ENCODE measurements at places on chromosomes 6 and 20.

- DNase-seq: no peak
These were observed 166.4 kb upstream of the RNF217 start for GRCh38 chr6:124795643-124796463.

GRCh38 chr6:163398815-163399214 lies 15.7 kb upstream of the QKI start:
- DNase-seq: no peak

- no peak for DNase-seq
These were observed 25.6 kb upstream of the ADGRG6 start for GRCh38 chr6:142276256-142276655.

DNA sequence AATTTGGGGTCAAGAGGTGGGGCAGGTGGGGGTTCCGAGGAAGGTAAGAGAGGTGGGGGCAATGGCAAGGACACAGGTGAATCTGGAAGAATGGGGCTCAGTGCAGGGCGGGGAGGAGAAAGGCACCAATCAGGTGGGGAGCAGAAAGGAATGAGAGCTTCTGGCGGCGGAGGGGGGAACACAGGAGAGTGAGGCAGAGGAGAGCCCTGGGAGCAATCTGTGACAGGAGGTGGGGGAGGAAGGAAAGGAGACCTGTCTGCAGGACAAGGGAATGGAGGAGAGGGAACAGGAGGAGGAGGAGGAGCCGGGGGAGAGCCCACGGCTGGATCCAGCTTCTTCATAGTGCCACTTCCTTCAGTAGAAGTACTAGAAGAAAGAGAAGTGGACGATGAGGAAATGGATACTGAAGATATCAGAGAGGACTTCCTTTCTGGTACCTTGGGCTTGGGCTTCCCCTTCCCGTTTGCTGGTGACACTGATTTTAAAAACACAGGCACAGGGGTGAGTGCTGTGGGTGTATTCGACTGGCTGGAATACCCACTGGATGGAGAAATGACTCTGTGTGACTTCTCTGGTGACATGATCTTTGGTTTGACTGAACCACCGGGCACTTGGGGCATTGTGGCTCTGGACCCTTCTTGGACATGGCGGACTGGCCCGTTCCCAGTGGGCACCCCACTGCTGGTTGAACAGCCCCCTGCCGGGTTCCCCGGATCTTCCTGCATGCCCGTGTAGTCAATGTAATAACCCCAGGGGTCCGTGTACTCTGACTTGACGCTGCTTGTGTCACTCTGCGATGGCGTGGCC lies 27.4 kb downstream of the HEBP2 start:
- DNase-seq: no peak

DNA sequence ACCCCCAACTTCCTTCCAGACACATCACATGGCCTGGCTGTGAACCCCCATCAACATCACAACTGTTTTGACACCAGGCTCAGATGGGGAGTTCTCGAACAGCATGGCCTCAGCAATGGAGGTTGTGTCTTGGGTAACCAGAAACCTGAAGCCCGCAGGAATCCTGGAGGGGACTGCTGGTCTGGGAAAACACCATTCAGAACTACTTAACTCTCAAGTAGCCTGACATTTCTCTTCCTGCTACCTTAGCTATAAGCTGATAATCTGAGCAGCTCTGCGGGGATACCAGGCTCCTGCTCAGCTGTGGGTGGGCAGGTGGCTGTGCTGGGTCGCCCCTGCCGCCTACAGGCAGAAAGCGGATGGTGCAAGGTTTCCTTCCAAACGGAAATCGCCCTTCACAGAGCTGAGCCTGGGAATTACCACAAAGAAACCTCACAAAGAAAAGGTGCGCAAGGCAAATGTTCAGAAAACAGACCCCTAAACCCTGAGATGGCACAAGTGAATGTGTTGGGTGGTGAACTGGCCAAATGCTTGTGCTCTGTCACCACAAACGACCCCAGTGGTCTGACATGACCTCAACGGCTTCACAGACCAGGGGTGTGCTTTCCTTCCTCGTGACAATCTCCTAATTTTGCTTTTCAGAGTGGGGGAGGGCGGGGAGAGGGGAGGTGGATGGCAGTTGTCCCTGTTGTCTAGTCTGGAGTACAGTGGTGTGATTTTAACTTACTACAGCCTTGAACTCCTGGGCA lies 29.5 kb downstream of the SNX5 start:
- DNase-seq: peak; percentile 76

DNA sequence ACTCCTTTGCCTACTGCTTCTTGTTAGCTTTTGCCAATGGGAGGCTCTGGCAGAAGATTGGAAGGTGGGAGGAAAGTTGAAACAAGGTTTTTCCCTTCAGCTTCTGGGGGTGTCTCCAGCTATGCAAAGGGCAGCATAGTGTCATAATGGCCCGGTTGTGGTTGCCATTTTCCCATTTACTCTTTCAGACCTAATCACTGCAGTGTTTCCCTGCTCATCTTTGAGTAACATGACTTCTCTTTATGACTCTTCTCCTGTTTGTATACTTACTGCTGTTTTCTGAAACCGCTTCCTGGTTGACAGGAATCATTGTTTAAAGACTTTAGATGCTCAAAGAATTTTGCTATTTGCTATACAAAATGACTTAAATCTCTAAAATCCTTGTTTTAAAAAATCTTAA lies 19.9 kb downstream of the NRN1 start:
- no peak for DNase-seq

DNA sequence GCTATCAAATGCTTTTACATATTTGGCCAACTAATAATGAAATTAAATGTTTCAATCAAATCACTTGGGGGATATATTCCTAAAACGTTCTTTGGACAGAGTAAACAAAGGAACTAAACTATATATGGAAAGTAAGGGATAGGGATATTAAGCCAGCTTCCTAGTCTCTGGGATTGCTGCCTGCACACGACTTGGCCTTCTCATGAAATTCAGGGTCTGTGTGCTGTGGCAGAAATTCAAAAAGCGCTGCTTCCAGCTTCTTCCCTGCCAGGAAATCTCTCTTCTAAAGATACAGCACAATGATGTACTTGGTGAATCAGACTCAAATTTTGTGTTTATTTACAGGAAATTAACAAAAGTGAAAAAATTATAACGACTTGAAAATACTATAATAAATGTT lies 206.3 kb upstream of the RAB32 start:
- no peak for DNase-seq

GRCh38 chr6:3440911-3441310 lies 15.9 kb downstream of the SLC22A23 start:
- DNase-seq: no peak

DNA sequence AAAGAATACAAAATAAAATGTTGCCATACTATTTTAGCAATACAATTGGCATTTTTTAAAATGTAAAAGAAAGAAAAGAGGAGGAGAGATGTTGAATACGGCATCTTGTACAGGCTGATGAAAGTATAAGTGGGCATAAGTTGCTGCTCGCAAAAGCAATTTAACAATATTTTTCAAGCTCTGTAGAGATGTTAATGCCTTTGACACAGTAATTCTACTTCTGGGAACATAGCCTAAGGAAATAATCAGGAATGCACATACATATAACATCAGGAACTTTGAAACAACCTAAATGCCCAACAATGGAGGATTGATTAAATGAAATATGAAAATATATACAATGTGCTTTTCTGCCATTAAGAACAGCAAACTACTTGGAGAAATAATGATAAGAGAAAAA lies 80.2 kb downstream of the LRRC1 start:
- no peak for DNase-seq

DNA sequence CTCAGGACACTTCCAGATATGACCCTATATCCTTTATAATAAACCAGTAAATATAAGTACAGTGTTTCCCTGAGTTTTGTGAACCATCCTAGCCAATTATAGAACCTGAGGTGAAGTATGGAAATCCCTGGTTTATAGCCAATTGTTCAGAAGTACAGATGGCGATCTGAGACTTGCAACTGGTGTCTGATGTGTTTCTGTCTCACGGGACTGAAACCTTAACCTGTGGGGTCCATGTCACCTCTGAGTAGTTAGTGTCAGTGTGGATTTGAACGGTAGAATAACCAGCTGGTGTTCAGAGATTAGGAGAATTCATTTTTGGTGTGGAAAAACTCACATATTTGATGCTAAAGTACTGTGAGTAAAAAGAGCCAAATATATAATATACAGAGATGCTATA lies 606.6 kb downstream of the MAFB start:
- no peak for DNase-seq

DNA sequence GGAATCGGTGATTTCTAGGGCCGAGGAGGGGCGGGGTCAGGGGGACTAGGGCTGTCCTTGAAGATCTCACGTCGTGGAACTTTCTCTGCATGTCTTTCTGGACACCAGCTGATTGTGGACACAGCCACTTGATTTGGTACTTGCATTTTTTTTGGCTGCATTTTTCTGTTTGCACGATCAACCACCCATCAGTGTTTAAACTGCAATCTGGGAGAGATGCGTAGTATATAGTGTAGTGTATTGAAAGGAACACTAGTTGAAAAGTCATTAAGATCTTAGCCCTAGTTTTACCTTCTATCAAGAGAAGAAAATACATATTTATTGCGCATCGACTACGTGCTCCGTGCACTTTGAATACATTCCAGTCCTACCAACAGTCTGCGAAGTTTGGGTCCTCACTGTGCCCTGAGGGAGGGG lies 657 bp downstream of the NT5DC1 start:
- no peak for DNase-seq

- no peak for DNase-seq
These were observed 190.0 kb downstream of the DHX35 start for GRCh38 chr20:39152126-39152525.

DNA sequence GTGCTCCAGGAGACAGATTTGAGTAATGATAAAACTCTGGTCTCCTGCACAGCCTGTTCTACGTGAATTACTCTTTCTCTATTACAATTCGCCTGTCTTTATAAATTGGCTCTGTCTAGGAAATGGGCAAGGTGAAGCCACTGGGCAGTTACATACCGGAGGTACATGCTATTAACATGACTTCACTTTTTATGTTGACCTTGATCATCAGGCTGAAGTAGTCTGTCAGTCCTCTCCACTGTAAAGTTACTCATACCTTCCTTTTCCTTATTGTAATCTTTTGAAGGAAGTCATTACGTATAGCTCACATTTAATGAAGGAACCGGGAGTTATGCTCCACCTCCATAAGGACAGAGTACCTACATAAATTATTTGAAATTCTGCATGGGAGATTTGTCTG lies 19.9 kb upstream of the KHDC1 start:
- DNase-seq: no peak

DNA sequence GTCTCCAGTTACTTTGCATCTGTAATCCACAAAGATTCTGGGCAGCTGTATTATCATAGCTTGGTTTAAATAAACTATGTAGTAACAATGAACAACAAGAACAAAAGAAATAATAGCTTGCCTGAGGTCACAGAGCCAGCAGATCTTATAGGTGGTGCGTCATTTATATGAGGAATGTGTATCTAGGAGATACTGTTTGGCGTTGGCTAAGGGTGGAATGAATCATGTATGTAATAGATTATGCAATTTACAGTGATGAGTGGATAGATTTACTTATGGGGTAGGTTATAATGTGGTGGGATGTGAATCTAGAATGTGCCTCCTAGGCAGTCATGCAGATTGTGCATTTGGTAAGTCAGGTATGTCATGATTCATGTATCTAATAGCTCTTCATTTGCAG lies 42.8 kb downstream of the HNF4A start:
- DNase-seq: no peak

- no peak for DNase-seq
These were observed 60.5 kb upstream of the SGK1 start for GRCh38 chr6:134378426-134378825.

DNA sequence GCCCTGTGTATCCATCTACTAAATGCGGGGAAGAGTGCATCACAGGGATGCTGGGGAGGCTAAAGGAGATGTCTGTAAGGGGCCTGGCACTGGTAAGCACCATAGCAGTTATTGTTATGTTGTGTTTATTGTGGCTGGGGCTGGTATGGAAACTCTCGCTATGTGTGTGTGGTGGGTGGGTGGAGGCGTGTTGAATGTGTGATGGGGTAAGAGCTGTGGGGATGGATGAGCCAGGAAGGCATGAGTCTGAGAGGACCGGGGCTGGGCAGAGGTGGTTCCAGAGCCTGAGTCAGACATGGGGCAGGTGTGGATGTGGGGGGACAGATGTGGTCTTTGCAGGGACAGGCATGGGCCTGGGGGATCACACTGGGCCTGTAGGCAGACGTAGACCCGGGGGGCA lies 88.1 kb downstream of the GRM4 start:
- DNase-seq: no peak

DNA sequence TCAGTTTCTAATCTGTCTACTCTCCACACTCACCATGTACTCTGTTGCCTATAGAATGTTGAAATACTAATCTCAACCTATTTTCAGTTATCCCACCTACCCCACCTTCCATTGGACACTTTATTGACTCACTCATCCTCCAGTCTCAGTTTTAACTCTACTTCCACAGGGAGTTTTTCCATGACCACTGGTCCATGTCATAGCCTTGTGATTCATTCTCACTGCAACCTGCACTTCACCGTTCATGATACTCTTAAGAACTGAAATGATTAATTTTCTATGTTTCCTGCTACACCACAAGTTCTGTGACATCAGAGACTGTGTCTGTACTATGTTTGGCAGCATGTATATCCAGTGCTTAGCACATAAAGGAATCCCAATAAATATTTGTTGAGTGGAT lies 122.8 kb upstream of the HSF2 start:
- DNase-seq: no peak

- no peak for DNase-seq
These were observed 28.5 kb upstream of the MPC1 start for GRCh38 chr6:166411271-166411670.

DNA sequence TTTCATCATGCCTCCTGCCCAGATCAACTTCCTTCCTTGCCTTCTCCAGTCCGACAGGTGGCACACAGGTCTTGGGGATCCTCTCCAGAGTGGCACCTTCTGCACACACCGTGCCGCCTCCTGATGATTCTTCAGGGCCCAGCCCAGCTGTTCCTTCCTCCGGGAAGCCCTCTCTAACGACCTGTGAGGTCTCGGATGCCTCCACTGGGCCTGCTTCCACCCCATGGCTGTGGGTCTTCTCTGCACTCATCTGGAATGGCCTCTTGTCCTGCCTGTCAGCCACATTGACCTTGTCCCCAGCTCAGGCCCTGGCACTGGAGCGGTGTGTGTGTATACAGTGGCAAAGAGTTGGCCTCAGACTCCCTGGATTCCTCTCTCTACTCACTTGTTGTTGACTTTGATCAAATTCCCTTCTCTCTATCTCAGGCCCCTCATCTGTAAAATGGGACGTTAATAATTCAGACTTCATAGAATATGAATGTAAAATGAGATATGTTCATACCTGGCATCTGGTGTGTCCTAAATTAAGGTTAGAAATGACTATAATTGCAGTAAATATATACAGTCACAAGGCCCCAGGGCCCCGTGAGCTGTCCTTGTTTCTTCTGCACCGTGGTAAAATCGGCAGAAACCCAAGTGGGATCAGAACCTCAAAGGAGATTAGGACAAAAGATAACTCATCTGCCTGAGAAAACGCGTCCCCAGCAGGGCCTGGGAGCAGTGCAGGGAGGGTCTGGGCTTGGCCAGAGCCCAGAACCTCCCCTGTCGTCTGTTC lies 1.5 kb downstream of the FAM210B start:
- DNase-seq: no peak

DNA sequence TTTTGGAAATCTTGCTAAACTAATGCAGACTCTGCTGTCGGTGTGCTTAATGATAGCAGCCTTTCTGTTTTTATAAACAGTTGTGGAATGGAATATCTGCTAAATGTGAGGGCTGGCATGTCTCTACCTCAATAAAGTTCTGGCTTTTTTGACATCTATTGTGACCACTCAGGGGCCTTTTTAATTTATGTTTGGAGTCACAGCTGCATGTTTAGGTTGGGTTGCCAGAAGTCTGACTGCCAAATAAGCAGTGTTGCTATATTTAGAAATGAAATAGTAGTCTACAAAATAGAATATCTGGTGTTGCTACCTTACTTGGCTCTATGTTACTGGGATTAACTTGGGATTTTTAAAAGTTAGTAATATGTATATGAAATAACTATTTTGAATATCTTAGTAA lies 125.1 kb upstream of the LOC128125822 start:
- DNase-seq: no peak
